Stimulated activated CD4-positive, alpha-beta T cell treated with anti-CD3 and anti-CD28 coated beads, Interleukin-2, amount 100 ng/mL, for 48 hours (primary cell): ENCODE measurements at places on chromosomes 16 and 17.

- no peak for DNase-seq
Observed at GRCh38 chr16:8905795-8906591, 23.8 kb downstream of the LITAFD start.

DNA sequence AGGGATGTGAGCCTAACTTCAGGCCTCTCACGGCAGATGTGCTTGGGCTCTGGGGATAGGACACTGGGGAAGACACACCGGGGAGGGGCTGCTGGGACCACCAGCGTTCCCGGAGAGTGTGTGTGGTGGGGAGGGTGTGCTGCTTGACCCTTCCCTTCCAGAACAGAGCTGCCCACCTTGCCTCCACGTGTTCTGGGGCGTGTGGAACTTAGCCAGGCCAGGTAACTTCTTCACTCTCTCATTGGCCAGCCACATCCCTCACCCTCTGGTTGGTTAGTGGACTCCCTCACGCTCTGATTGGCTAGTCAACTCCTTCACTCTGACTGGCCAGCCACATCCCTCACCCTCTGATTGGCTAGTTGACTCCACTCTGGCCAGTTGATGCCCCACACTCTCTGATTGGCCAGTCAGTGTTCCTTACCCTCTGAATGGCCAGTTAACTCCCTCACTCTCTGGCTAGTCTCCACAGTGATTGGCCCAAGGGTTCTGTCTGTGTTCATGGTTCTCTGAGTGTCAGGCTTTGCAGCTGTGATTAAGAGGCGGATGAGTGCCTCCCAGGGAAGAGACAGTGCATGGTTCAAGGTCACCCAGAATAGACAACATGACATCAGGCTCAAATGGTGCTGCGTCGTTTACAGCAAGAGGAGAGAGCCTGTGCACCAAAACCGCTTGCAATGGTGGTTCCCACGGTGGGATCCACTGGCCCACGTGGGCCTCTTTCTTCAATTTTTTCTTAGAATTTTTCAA is 10.0 kb downstream of the TMEM235 start:
- no peak for DNase-seq

- no peak for DNase-seq
Observed at GRCh38 chr16:16147316-16147999, 75.8 kb downstream of the ABCC6 start.

DNA sequence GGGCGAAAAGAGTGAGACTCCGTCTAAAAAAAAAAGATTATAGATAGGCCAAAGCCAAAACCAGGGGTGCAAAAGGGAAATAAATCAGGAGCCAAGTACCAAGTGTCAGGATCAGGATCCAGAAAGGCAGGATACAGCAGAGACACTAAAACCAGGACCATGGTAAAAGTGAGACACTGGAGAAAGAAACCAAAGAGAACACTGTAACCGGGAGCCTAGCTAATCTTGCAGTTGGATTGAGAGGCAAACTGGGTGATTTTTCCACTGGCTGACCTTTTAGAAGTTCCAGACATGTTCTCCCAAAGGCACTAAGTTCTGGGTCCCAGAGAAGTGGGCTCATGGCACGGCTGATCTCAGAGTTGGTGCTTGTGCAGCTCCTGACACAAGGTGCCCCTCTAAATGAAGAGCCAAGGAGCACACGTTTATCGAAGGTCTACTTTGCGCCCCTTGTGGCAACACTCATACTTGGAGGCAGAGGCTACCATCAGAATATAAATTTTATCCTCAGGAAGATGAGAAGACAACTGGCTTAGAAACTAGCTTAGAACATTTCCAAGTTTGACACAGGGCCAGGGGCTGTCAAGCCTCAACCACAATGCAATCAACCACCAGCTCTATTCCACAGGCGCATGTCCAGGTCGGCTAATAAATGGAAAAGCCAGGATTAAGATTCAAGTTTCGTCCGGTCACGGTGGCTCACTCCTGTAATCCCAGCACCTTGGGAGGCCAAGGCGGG is 27.5 kb upstream of the HELZ start:
- no peak for DNase-seq

- no peak for DNase-seq
Observed at GRCh38 chr17:27538156-27538955, 82.1 kb downstream of the KSR1 start.

DNA sequence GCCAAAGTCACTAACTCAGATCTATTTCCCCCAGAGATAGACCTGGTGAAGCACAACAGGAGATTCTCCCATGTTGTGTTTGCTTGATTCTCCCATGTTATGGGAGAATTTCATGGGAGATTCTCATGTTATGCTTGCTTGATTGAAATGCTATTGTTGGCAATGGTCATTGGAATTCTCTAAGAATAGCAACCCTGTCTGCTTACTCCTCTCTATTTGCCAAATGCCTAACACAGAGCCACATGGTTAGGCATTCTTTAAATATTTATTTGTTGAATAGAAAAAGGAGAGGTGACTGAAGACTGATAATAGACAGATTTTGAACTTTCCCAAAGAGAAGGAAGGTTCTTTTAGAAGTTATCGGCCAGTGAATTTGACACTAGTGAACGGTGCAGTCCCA is 111.5 kb upstream of the MPHOSPH6 start:
- no peak for DNase-seq
